IPS-NIHi11 (cell line): ENCODE measurements at places on chromosomes 1 and 21.
A peak's percentile ranks its signal among the peaks of the same experiment; 100 is the strongest.

GRCh38 chr1:234602334-234603220, 7.4 kb downstream of the IRF2BP2 start:
- DNase-seq = no peak

DNA sequence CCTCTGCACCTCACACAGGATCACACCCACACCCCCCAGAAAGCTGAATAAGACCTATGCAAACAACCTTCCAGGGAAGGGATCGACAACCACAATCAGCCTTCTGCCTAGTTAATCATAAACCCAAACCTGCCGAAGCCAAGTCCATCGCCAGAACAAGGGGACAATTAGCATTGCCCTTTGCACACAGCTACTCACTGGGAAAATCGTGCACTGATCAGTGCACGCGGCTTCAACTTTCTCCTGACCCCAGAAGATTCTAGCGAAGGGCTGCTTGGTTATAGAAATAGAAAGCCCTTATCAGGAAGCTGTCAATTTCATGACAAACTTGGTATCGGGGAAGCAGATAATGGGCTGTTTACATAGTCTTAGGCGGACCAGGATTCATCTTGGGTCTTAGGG, 29.5 kb downstream of the RUNX1 start:
- DNase-seq = no peak

- DNase-seq = peak; percentile 20
Measured at GRCh38 chr21:28509031-28509430, 483.6 kb downstream of the LTN1 start.

- DNase-seq = no peak
Measured at GRCh38 chr1:115727706-115728249, 40.7 kb downstream of the CASQ2 start.

DNA sequence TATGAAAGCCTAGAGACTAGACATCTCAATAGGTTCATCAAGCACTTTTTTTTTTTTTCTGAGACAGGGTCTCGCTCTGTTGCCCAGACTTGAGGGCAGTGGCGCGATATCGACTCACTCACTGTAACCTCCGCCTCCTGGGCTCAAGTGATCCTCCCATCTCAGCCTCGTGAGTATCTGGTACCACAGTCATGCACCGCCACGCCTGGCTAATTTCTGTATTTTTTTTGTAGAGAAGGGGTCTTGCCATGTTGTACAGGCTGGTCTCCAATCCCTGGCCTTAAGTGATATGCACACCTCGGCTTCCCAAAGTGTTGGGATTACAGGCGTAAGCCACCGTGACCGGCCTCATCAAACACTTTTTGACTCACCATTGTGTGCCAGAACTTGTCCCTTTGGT, 613 bp upstream of the GPATCH4 start:
- DNase-seq = no peak

- DNase-seq = no peak
Measured at GRCh38 chr1:47951545-47952235, 45.5 kb downstream of the TRABD2B start.

DNA sequence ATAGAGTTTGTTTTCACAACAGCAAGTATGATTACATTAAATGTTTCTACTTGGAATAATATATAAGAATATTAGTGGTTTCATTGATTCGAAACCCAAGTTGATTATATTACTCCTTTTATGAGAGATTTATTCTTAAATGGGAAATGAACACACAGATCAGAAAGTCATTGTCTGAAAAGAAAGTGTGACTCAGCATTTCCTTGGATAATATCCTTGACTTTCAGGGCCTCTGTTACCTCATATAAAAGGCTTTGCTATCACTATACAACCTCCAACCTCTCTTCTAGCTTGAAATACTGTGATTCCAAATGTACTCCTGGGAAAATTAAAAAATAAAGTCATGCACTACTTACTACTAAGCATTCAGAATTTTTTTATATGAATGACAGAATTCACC, 295.3 kb upstream of the LYPLAL1 start:
- no peak for DNase-seq

GRCh38 chr1:201024625-201024998, 1.1 kb upstream of the KIF21B start:
- no peak for DNase-seq

DNA sequence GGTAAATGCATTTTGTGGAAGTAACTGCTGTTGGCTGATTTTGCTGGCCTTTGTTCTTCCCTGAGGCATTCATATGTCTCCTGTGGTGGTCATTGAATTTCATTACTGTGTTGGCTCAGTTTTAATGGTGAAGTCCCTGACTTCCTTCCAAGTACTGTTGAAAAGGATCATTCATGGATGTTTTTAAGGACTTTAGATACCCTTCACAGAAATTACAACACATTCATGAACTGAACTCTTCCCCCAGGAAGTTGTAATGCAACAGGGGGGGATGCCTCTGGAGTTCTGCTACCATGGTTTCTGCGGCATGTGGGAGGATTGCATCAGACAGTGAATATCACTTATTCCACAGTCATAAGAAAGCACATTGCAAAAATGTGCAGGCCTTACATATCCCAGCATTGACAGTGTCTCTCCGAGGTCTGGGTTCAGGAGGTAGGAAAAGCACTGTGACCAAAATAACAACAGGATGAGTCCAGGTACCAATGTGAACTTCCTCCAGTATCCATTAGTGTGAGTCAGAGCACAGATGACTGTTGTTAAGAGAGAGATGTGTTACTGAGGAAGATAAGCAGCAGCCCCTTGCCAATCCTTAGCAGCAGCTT, 2.1 kb upstream of the RAB3GAP2 start:
- DNase-seq = no peak

GRCh38 chr1:25621876-25622275, 5.3 kb downstream of the MAN1C1 start:
- no peak for DNase-seq

DNA sequence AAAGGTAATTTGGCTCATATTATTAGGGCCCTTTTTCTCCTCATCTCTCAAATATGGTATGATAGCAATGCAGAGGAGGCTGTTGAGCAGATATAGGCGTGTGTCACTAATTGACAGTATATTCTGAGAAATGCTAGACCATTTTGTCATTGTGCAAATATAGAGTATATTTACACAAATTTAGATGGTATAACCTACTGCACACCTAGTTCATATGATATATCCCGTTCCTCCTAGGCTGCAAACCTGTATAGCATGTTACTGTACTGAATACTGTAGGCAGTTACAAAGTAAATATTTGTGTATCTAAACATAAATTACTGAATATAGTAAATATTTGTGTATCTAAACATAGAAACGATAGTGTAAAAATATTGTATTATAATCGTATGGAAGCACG, 8.6 kb downstream of the ZBTB37 start:
- DNase-seq = no peak

DNA sequence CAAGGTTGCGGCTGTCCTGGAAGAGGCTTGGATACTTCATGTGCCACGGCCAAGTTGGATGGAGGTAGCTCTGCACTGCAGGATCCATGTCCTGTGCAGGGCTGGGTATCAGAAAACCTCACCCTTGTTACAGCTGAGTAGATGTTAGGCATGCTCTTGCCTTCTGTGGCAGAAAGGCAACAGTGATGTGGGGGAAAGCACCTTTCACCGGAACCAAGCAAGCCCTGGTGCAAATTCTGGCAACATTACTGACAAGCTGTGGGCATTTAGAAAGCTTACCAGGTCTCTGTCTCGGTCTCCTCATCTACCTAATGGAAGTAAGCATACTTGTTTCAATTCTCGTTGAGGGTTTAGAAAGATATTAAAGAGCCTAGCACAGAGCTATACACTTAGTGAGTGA, 14.5 kb upstream of the CDCA8 start:
- no peak for DNase-seq

DNA sequence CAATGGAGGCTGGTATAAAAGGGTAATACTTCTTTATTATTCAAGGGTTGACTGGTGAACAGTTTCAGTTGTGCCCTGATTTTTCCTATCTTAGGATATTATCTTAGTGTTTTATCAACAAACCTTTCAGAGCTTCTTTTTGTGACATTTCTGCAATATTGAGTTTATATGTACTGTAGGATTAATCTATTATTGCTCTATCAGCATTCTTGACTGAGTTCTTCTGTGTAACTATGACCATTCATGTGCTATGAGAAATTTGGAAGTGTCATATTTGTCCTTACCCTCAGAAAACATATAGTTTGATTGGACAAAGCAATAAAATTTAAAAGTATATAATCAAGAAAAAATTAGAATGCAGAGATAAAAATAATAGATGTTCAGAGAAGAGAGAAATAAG, 25.5 kb upstream of the MRPS6 start:
- DNase-seq = no peak

GRCh38 chr1:223455470-223455869, 62.3 kb downstream of the CCDC185 start:
- DNase-seq = no peak

GRCh38 chr1:51514733-51515132, 4.3 kb downstream of the EPS15 start:
- no peak for DNase-seq

GRCh38 chr1:89602871-89603404, 30.0 kb upstream of the LRRC8C start:
- DNase-seq = no peak

GRCh38 chr1:71809085-71809484, 473.3 kb downstream of the NEGR1 start:
- DNase-seq = no peak

- peak; percentile 82 for DNase-seq
Measured at GRCh38 chr1:201904579-201904978, 15.9 kb downstream of the SHISA4 start.

DNA sequence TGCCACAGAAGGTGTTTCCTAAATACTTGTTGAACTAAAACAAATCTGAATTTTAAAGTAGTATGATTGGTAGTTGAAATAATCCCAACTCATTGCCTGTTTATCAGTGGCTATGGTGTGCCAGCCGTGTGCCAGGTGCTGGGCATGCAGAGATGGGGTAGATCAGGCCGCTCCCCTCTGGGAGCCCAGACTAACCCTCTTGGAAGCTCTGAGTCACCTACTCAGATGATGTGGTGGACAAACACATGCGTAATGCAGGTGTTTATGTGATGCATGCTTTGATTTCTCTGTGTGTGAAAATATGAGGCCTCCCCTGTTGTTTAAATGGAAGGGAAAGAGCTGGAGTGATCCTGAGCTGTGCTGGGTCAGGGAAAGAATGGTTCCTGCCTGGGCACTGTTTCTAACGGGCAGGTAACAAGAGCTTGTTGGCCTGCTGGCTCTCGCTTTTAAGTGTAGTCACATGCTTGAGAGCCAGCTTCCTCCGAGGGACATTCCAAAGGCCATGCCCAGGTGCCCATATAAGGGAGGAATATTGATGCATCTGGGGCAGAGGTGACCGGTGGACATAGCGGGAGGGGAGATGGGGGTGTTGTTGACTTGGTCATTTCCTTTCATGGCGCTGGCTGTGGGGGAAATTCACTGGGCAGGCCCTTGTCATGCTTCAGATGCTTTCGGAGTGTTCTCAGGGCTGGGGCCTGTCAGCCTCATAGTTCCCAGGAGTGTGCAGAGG, 10.2 kb downstream of the MFN2 start:
- peak; percentile 5 for DNase-seq

DNA sequence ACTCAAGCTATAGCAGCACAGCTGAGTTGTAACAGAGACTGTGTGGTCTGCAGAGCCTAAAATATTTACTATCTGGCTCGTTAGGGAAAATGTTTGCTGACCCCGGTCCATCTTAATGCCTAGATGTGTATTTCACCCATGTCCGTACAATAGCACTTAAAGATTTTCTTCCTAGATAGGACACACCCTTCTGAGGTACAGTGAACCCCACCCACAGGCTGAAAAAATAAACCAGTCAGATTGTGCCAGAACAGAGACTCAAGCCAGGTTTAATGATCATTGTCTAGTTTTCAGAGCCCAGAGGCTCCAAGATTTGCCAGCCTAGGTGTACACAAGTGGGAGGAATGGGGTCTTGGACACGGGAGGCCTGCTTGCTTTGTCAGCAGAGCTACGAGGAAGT, 5.6 kb downstream of the AMIGO1 start:
- no peak for DNase-seq

GRCh38 chr1:192747301-192747700, 61.5 kb upstream of the RGS2 start:
- no peak for DNase-seq

GRCh38 chr21:41948078-41948895, 5.5 kb downstream of the C2CD2 start:
- no peak for DNase-seq

- DNase-seq = no peak
Measured at GRCh38 chr1:78619446-78619802, 824 bp upstream of the IFI44L start.

GRCh38 chr1:246690100-246690499, 34.1 kb upstream of the SCCPDH start:
- no peak for DNase-seq

DNA sequence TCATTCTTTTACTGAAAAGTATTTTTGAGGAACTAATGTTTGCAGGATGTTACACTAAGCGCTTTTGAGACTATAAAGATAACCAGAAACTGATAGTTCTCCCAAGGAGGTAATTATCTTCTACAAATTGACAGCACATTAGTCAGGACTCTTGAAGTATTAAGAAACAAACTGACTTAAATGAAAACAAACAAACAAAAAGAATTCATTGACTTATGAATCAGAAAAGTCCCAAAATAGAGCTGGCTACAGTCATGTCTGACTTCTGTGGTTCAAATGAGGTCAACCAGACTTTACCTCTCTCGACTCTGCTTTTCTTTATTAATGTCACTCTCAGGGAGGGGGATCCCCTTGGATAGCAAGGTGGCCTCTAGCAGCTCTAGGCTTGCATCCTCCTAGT, 296.8 kb downstream of the TPR start:
- no peak for DNase-seq

DNA sequence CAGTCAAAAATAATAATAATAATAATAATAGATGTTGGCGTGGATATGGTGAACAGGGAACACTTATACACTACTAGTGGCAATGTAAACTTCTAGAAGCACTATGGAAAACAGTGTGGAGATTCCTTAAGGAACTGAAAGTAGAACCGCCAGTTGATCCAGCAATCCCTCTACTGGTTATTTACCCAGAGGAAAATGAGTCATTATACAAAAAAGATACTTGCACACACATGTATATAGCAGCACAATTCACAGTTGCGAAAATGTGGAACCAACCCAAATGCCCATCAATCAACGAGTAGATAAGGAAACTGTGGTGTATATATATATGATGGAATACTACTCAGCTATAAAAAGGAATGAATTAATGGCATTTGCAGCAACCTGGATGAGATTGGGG, 176.0 kb downstream of the PLPP3 start:
- no peak for DNase-seq

DNA sequence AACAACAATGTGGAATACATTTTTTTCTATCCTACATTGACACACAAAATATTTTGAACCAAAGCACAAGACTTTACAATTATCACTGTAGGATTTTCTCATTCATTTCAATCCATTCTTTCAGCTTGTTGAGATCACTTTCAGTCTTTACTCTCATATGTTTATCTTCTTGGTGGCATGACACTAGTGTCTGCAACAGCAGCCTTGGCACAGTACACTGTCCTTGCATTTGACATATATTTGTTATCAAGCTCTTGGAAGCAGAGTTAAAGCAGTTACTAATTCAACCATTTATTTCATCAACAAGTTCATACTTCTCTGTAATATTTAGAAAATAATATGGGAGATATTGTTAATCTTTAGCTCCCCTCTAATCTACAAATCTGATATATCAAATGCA, 922.4 kb upstream of the ADGRL2 start:
- no peak for DNase-seq
